ENCODE measurements at places on chromosomes 4 and X.

DNA sequence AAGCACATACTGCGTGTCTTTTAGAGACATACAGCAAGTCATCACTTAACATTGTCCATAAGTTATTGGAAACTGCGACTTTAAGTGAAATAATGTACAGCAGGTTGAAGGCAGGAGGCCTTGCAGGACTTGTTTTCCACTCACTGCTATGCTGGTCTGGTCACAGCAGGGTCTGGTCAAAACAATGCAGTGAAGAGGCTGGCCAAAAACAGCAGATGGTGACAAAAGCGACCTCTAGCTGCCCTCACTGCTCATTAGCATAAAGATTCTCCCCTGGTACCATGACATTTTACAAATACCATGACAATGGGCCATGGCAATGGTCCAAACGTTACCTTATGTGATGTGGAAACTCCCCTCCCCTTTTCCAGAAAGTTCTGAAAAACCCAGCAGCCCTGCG lies 1283.6 kb downstream of the FSTL5 start:
- no peak for DNase-seq

GRCh38 chr4:128649161-128649560 lies 160.3 kb upstream of the JADE1 start:
- DNase-seq: no peak

- DNase-seq: peak; percentile 37
These were observed 511 bp downstream of the PPM1K start for GRCh38 chr4:88283661-88284438.

GRCh38 chrX:23668335-23668734 lies 1.0 kb downstream of the PRDX4 start:
- no peak for DNase-seq

- DNase-seq: no peak
These were observed 58.7 kb downstream of the ZFYVE28 start for GRCh38 chr4:2359591-2360395.

- no peak for DNase-seq
These were observed 32.8 kb downstream of the MGARP start for GRCh38 chr4:139247241-139247640.

GRCh38 chrX:29295987-29296680 lies 708.9 kb downstream of the IL1RAPL1 start:
- no peak for DNase-seq

DNA sequence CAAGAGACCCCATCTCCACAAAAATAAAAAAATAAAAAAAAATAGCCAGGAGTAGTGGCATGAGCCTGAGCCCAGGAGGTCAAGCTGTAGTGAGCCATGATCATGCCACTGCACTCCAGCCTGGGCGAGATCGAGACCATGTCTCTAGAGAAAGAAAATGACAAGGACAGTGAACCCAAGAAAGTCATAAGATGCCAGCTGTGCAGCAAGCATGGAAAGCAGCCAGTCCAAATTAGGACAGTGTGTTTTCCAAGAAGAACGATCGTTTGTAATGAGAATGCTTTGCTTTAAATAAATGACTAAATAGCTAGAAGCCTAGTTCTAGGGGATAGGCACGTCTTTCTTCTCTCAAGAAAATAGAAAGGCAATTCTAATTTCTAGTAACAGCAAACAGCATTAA lies 58.4 kb upstream of the MSANTD1 start:
- no peak for DNase-seq

- DNase-seq: no peak
These were observed 249.8 kb downstream of the ANTXR2 start for GRCh38 chr4:79823148-79823763.

GRCh38 chrX:56994375-56995270 lies 718 bp downstream of the SPIN3 start:
- DNase-seq: no peak

- no peak for DNase-seq
These were observed 34.4 kb upstream of the ANXA3 start for GRCh38 chr4:78517050-78517652.

- DNase-seq: no peak
These were observed 328.4 kb downstream of the PAPSS1 start for GRCh38 chr4:107391630-107392028.

- no peak for DNase-seq
These were observed 33.0 kb downstream of the PLAC1 start for GRCh38 chrX:134625315-134625718.

GRCh38 chrX:29196501-29196900 lies 609.3 kb downstream of the IL1RAPL1 start:
- no peak for DNase-seq

GRCh38 chrX:130626521-130626920 lies 224.7 kb downstream of the RBMX2 start:
- DNase-seq: no peak

DNA sequence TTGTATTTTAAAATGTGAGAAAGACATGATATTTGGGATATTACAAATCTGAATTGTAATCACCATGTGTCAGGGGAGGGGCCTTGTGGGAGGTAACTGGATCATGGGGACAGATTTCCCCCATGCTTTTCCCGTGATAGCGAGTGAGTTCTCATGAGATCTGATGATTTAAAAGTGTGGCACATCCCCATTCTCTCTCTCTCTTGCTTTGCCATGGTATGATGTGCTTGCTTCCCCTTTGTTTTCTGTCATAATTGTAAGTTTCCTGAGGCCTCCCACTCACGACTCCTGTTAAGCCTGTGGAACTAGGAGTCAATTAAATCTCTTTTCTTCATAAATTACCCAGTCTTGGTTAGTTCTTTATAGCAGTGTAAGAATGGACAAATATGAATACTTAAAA lies 39.0 kb downstream of the CCDC158 start:
- DNase-seq: no peak

- no peak for DNase-seq
These were observed 15.0 kb upstream of the ENAM start for GRCh38 chr4:70613306-70614183.

DNA sequence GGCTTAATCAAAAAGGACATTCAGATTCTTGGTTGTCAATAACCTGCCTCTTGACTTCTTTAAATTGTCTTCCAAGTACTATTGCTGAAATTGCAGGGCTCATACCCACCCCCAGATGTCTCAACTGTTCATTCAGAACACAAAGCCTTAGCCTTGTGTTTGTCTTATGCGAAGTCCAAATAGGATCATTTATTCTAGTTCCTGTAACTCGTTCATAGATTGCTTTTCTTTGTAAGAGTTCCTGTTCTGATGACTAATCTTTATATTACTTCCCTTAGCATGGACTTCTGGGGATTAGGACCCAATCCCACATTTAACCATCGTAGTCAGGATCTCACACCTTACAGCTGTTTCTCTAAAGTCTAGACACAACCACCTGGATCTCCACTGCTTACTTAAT lies 226.0 kb downstream of the VEGFC start:
- DNase-seq: no peak

- DNase-seq: no peak
These were observed 209.1 kb downstream of the NAF1 start for GRCh38 chr4:162957521-162958143.

- no peak for DNase-seq
These were observed 19.7 kb upstream of the ACSL1 start for GRCh38 chr4:184845367-184846021.

GRCh38 chr4:80948995-80949394 lies 81.5 kb upstream of the BMP3 start:
- no peak for DNase-seq

DNA sequence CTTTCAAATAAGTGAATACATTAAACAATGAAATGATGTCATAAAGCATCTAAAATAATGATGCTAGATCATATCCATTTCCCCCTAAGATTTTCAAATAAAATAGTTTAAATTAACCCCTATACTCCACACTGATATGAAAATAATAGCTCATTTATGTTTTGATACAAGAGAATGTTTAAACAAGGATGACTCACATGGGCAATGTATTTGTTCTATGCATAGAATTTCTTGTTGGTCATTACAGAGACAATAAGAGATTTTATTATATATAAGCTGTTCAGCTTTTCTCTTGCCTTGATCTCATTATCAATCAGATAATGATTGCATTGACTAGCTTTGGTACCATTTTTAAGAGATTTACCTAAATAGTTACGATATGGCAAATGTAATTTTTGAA lies 411.7 kb downstream of the ARHGAP24 start:
- DNase-seq: no peak

DNA sequence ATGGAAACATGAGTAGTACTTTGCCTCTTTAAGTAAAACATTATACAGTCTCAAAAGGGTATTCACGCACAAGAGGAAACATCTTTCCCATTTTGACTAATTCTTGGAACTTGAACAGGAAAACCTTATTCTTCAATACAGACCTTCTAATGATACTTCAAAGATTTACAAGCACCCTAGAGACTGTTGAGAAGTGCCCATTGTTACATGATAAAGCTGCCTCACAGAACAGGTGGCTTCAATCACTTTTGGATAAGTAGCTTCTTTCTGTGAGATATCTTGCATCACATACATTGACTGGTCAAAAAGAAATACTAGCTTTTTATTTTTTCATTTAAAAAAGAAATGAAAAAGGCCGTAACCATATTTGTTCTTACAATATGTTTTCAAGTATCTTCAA lies 219.4 kb downstream of the EPHA5 start:
- no peak for DNase-seq

GRCh38 chrX:107619885-107620322 lies 8.4 kb upstream of the PRPS1 start:
- DNase-seq: no peak

DNA sequence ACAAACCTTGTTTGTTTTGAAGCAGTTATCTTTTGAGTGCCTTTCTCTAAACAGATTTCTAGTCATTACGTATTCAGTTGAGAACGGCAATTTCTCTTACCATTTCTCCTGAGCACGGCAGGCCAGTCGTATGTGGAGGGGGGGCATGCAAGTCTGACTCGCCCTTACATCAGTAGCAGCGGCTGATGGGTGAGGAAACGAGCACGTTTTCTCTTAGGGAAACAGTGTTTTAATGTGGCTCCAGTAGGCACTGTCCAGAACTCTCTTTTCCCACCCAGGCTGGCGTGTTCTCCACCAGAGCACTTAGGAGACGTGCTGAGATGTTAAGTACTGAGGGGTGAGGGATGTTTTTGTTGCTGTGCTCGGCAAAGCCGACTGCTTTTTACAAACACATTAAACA lies 240.5 kb downstream of the STIM2 start:
- no peak for DNase-seq

DNA sequence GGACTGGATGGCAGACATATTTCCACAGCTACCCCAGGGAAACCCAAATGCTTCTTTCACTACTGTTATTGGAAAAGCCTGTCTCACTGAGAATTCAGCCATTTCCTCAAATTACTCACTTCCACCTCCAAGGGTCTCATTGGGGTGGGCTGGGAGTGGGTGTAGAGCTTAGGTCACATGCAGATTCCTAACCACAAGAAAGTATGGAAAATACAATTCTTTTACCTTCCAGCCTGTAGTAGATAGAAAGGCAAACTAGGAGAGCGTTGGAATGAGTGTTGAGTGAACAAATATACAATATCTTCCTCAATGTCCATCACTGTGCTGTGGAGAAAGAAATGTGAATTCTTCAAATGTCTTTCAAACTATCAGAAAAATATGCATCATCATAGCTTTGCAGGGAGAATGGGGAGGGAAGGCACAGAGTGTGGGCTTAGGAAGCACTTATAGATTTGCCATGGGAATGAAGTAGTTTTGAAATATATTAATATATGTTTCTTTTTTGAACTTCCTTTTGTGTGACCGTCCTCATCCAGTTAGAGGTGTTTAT lies 245.3 kb upstream of the JADE1 start:
- no peak for DNase-seq

- no peak for DNase-seq
These were observed 1.6 kb downstream of the KDM6A start for GRCh38 chrX:44874420-44875184.

DNA sequence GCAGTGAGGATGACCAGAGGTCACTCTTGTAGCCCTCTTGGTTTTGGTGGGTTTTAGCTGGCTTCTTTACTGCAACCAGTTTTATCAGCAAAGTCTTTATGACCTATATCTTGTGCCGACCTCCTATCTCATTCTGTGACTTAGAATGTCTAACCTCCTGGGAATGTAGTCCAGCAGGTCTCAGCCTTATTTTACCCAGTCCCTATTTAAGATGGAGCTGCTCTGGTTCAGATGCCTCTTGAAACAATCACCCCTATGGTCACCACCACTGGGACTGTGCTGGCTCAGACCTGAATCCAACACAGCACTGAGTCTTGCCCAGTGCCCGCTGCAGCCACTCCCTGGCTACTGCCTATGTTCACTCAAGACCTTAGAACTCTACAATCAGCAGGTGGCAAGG lies 49.4 kb downstream of the MCUB start:
- DNase-seq: no peak

DNA sequence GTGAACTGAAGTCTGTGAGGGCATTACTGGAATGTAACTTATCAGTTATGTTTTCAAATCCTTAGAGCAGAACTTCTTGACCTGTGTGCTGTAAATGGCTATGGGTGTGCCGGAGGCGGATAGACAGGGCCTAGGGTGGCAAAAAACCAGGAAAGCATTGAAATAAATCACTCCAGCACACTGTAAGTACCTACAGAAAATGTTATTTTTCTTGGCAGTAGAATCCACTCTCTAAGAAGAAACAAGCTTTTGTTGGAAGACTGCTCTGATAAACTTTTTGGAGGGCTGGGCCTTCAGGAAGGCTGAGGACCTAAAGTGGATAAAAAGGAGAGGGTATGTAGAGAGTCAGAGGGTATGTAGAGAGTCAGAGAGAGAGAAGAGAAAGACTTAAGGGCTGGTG lies 14.9 kb downstream of the CPE start:
- no peak for DNase-seq

DNA sequence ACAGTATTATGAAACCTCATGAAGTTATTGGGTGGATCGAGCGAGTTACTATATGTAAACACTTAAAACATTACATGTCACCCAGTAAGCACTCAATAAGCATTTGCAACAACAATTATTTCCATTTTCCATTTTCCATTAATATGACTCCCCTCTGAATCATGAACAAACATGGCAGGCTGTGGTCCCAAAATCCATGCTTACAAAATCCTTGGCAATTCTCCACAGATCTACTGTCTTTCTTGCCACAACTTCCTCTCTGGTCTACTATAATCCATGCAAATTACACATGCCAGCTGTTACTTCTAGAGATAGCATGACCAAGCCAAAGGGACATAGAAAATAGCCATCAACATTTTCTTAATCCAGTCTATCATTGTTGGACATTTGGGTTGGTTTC lies 22.0 kb downstream of the ASB11 start:
- no peak for DNase-seq

- DNase-seq: no peak
These were observed 36.1 kb upstream of the DOCK11 start for GRCh38 chrX:118459494-118459893.

DNA sequence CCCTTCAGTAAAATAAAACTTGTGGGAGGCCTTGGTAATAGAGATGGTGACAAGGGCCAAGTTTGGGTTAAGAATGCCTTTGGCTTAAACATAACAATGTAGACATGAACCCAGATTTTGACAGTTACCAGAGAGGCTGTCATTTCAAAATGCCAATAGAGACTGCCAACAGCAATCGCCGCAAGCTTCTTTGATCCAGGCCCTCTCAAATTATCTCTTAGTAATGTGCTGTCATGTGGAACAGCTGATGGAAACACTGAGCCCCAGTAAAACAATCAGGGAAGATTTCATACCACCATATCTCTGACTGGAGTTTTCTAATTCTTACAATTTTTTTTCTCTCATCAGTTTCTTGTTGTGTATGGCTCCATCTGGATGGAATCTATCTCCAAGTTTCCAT lies 80.5 kb downstream of the ZNF330 start:
- no peak for DNase-seq
